ENCODE measurements at places on chromosomes 2 and 18.

DNA sequence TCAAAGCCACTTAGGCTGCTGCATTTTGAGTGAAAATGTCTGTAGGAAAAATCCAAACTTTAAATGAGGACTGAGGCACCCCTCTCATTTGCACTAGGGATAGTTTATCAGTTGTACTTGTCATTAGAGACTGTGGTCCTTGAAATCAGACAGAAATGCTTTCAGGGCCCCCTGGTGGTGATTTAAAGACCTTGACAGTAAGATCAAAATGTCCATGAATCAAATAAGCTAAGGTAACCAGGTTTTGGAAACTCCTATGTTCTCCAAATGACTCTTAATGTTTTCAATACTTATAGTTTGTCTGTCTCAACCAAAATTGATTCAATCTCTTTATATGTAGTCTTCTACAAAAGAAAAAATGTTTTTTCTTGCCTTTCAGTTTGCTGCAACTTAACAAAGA, 28.8 kb upstream of the DDX18 start:
- no peaks in the 10 kb centered on the region for H3K27me3 ChIP-seq
- no peaks in the 10 kb centered on the region for H3K36me3 ChIP-seq
- no peak overlapping the region for H3K27ac ChIP-seq
- DNase-seq: peak; percentile 28
- H3K4me3 ChIP-seq: no peak overlapping the region
- no peaks in the 10 kb centered on the region for H3K4me1 ChIP-seq

DNA sequence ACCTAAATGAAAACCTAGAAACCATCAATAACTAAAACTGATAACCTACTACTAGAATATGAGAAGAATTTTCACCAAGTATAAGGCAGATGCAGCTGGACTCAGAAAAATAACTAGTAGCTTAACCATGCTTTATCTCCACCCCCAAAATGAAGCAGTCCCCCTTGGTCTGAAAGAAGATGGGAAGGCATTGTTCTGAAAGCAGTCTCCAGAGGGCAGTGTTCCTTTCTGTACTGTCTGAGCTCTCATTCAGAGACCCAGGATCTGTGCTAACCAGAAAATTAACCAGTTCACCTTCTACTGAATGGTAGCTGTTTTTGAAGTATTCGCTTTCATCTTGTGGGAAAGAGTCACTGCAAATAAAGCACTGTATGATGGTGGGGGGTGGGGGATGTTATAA, 273.0 kb downstream of the PDE11A start:
- no peak overlapping the region for H3K27ac ChIP-seq
- H3K36me3 ChIP-seq: no peaks in the 10 kb centered on the region
- no peak overlapping the region for H3K4me3 ChIP-seq
- DNase-seq: no peak

DNA sequence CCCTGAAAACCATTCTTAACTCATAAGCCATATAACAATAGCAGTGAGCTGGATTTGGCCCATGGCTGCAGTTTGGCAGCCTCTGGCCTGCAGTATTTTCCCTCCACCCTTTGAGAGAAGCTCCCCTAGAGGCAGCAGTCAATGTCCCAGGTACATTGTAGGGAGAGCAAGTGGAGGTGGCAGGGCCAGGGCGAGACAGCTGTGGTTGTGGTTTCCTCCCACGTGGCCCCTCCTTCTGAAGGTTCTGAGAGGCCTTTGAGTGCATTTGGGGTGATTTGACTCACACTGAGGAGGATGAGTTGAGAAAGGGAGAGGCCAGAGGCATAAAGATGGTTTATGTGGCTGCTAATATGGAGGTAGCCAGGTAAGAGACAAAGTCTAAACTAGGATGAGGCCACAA, 45.5 kb upstream of the LDAH start:
- DNase-seq: no peak
- no peak overlapping the region for H3K27ac ChIP-seq
- H3K4me3 ChIP-seq: no peak overlapping the region
- peaks cover 7% of the 10 kb centered on the region for H3K4me1 ChIP-seq
- H3K36me3 ChIP-seq: no peaks in the 10 kb centered on the region

DNA sequence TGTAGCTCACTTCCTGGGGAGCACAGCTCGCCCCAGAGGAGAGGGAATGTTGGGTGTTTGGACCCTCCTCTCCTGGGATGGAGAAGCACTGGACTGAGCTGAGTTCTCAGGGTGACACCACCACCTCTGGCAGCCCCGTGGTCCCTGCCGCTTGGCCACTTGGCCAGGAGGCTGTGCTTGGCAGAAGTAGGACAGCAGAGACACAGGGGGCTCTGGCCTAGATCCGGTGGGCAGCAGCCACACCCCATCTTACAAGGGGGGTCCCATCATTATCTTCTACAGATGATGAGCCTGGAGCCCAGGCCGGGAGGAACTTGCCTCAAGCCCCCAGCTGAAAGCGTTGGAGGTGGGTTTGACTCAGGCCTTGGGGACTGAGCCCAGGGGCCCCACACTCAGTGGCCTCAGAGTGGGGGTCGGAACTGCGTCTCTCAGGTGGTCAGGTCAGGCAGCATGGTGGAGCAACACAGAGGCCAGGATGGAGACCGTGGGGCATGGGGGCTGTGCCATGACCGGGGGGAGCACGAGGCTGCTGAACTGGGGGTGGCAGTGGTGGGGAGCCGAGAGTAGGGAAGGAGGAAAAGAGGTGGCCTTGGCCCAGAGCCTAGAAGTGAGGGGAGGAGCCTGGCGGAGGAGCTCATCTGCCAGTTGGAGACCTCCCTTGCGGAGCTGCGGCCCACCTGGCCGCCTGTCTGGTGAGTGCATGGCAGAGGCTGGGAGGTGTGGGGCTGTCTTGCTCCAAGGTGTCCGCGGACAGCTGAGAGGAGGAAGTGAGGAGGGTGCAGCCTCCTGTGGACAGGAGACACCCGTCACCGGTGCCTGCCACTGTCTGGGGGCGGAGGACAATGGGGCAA, 63.6 kb upstream of the HDAC4 start:
- no peaks in the 10 kb centered on the region for H3K4me1 ChIP-seq
- H3K4me3 ChIP-seq: no peak overlapping the region
- no peaks in the 10 kb centered on the region for H3K27me3 ChIP-seq
- H3K36me3 ChIP-seq: no peaks in the 10 kb centered on the region
- no peak for DNase-seq

Data from progenitor cell of endocrine pancreas (in vitro differentiated cells).